ENCODE measurements at places on chromosomes 7 and 10. TPM values are rescaled to one million over a fixed set of nuclear protein-coding genes. Genes with fewer than 3 reads are reported as not detected.

- DNase-seq, result no peak
These were observed 25.0 kb downstream of the C10orf105 start for GRCh38 chr10:71694567-71694968.

GRCh38 chr10:16986406-16987205, 143.0 kb downstream of the CUBN start:
- no peak for DNase-seq

- DNase-seq, result no peak
These were observed 11.2 kb upstream of the ZNF485 start for GRCh38 chr10:43594944-43595589.

- no peak for DNase-seq
These were observed 208.6 kb upstream of the GALNT17 start for GRCh38 chr7:70923181-70923845.

- DNase-seq, result no peak
These were observed 972.5 kb downstream of the LRMDA start for GRCh38 chr10:76403912-76404311.

C10orf71 gene
- 142 TPM for total RNA-seq

ERLIN1 gene
- total RNA-seq, result 8.6 TPM

Measured in psoas muscle (tissue), 8 donors.